ENCODE measurements at places on chromosomes 1 and 21.

- DNase-seq = no peak
Observed at GRCh38 chr21:33856893-33857527, 58.6 kb downstream of the ATP5PO start.

GRCh38 chr1:18560692-18561091, 70.0 kb upstream of the PAX7 start:
- DNase-seq = no peak

- DNase-seq = no peak
Observed at GRCh38 chr1:236421850-236422516, 27.9 kb downstream of the EDARADD start.

DNA sequence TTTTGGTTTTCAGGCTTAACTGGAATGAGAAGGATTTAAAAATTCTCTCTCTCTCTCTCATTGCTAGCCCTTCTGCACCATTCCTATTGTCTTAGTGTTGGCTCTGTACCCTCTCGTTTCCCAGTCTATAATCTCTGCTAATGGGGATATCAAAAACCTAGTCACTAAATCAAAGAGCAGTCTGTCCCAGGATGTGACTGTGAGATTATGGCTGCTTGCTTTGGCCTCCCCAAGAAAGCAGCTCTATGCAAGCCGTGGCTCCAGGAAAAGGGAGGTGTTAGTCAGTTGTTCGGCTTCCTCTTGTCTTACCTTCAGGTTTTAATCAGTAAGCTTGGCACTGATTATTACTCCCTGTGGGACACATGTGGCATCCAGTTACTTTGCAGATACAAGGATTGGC, 468.8 kb downstream of the USP25 start:
- DNase-seq = peak; percentile 18

GRCh38 chr1:41456847-41457540, 27.5 kb downstream of the EDN2 start:
- DNase-seq = no peak

DNA sequence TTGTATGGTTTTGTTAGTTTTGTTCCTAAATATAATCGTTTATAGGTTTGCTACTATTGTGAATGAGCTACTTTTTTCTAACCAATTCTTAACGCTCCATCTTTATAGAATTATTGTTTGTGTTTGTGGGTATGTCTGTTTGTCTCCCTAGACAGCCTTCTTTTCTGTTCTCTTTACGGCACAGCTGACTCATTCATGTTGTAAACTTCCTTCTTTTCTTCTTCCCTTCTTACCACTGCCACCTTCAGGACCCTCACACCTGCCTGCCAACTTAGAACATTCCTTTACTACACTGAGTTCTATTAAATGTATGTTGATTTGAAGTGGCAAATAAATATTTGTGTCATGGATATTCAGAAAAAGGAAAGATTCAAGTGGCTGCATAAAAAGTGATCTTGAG, 29.1 kb downstream of the AK5 start:
- no peak for DNase-seq

DNA sequence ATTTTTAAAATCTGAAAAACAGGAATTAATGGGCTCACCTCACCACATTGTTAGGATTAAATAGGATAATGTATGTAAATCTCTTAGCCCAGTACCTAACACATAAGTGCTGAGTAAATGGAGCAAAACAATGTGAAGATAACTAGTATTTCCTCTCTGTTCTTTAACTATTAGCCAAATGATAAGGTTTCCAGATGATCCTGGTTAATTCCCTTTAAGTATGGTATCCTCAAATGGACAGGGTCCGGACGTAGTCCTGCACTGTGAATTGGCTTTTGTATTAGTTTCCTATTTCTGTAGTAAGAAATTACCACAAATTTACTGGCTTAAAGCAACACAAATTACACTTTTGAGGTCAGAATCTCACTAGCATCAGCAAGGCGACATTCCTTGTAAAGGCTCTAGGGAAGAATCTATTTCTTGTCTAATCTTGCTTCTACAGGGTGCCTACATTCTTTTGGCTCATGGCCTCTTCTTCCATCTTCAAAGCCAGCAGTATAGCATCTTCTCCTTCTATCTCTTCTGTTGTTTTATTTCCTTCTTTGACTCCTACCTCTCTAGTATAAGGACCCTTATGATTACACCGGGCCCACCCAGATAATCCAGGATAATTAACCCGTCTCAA, 17.1 kb downstream of the SCAF4 start:
- DNase-seq = no peak

DNA sequence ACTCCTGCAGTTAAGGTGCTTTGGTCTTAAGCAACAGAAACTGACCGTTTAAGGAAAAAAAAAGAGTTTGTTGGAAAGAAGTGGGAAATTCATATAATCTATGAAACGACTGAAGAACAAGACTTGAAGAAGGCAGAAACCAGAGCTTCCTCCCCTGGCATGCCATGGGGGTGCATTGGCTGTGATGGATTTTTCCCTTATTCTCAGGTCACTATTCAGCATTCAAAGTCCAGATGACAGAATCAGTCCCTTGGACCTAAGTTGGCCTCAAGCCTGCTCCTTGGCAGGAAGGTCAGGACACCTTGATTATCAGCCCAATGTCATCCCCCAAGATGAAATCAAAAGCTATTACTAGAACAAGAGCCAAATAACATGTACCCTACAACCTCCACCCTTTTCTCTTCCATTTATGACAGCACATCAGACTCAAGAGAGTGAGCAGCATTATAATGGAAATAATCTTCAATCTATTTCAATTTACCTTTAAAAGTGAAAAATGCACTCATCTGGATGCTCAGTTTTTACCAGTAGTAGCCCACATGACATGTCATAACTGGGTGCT, 15.8 kb upstream of the TMEM9 start:
- no peak for DNase-seq

- DNase-seq = no peak
Observed at GRCh38 chr21:38544661-38545060, 46.4 kb upstream of the ERG start.

DNA sequence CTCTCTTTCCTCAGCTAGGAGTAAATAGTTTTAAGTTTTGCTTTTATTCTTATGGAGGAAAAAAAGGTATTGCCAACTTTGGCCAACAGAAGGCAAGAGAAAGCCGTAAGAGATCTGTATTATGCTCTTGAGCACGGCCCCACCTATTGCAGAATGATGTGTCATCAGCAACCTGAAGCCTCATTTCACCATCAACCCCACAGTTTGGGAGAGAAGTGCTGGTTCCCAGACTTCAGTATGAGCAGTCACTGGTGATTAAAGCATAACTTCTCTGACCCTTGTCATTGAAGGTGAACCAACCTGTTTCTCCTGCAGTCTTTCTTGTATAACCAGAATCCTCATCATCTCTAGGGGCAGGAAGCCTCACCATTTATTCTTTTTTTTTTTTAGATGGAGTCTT, 100.2 kb downstream of the SIPA1L2 start:
- no peak for DNase-seq

DNA sequence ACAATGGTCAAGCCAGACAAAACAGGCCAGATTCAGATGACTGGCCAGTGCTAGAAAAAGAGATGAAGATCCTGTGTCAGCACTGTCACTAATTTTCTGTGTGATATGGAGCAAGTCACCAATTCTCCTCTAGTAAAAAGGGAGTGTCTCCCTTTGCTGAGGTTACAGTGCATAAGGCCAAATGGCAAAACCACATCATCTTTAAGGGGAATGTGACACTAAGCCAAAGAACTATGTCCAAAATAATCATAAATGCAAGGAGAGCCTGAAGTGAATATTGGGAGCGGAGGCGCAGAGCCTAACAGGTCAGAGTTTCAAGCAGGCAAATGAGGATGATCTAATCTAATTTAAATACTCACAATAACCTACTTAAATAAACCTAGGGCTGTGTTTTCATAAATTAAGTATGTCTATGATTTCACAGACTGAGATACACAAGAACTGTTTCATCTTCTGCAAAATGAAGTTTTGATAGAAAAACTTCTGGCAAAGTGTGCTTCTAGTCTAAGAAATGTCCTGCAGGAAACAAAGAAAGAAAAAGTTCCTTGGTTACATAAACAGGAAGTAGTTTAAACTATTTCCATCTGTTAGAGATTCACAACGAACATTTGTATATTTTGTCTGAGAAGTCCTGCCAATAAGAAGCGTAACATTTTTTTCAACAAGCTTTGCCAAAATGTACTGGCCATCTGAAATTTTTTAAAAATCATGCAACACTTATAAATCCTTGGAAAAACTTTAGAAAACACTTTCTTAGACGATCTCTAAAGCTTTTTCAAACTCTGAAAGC, 290.2 kb downstream of the LRRC40 start:
- peak; percentile 67 for DNase-seq

DNA sequence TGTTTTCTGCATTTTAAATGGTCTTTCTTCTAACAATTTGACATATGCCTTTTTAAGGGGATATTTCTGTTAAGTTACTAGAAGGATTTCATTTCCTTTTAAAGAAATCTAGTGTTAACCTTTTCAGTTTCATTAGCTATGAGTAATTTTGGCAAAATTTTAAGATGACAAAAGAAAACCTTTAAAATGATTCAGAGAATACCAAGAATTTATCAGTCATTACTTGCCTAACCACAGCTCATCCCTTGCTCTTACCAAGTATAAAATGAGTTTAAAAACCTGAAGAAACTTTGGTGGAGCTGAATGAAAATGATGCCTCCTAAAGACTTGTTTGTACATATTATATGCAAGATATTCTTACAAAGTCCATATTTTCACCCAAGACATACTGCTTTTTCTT, 101.7 kb downstream of the NEK7 start:
- peak; percentile 70 for DNase-seq

DNA sequence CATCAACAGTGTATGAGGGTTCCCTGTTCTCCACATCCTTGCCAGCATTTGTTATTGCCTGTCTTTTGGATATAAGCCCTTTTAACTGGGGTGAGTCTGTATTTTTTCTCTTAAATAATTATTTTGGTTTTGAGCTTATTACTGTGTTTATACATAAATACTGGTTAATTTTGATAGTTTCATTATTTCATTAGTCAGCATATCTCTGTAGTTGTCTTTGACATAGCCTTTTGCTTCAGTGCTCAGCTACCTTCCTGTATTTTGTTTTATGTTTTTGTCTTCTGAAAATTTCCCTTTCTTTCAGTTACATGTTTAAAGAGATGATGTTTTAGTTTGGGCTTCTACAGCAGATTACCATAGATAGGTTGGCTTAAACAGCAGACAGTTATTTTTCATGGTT, 138.1 kb downstream of the XPR1 start:
- no peak for DNase-seq

DNA sequence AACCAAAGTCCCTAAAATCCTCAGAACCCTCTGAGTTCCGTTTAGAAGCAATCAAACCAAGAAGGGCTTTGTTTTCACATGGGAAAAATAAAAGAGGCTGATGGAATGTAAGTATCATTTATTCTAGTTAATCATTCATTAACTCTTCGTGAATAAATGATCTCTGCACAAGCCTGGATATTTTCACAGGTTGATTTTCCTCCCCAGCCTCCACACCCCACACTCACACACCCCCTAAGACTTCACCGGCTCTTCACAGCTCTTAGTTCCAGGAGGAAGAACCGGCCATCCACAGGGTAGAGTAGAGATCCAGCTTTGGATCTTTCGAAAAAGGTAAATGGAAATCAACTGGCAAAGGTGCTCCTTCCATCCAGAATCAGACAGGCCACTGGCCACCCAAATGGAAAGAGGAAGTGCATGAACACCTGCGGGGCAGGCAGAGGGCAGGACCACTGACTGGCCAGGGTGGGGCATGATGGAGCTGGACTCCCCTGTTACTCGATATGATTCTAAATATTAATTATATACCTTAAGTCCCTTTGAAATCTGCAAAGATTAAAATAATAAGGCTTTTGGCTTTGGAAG, 10.0 kb downstream of the C1orf198 start:
- no peak for DNase-seq

GRCh38 chr1:67735806-67736627, 51.0 kb downstream of the GADD45A start:
- peak; percentile 98 for DNase-seq

DNA sequence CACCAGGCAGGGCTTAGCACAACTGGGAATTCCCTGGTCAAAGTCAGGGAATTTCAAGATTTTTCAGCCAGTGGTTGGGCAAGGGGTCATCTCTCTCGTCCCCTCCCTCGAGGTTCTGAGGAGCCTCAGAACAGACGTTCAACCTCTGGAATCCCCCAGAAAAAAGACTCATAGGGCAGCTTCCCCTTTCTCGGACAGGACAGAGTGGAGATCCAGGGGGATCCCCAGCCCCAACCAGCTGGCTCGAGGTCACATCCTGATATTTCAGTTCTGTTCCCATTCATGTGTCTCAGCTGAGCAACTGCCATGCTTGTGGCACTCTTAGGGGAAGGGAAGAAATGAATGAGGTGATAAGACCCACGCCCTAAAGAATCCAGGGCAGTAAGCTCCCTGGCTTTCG, 4.9 kb upstream of the LAD1 start:
- DNase-seq = no peak

DNA sequence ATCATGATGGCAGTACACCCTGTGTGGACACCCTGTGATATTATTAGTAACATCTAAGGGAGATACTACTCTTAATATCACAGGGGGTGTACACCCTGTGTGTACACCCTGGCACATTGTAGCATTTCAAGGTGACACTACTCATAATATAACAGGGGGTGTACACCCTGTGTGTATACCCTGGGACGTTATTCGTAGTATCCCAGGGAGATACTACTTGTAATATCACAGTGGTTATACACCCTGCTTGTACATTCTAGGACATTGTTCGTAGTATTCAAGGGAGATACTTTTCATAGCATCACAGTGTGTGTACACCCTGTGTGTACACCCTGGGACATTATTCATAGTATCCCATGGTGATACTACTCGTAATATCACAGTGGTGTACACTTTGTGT, 67.4 kb upstream of the CNIH3 start:
- DNase-seq = no peak

DNA sequence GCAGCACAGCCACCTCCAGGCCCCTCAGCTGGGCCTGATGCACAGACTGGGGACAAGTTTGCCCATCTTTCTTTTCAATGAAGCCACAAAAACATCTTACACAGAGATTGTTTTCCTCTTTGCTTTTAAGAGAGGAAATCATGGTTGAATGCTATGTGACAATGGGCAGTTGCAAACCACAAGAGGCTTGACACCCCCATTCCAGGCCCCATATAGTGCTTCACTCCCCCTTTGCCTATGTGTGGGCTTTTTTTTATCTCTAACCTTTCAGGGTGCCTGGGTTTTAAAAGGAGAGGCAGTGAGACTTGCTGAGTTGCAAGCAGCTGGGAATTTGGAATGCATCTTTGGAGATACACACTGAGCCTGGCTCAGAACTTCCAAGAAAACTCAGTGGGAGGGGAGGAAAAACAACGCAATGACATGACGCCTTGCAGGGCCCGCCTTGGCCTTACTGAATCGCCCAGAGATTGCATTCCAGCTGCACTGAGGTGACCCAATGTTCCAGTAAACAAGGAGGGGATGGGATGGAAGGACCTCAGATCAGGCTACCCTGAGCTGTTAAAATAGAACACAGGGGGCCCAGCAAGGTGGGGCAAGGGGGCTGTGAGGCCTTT, 145.2 kb upstream of the ZNF648 start:
- no peak for DNase-seq

GRCh38 chr1:101338714-101339430, 102.1 kb downstream of the S1PR1 start:
- DNase-seq = peak; percentile 16

Measured in fibroblast of pulmonary artery (primary cell).